ENCODE measurements at places on chromosomes 1 and 21.

GRCh38 chr1:155974208-155975115 lies 3.9 kb downstream of the ARHGEF2 start:
- no peak for DNase-seq

- DNase-seq = no peak
Measured at GRCh38 chr1:209406168-209406567, 177.3 kb upstream of the CAMK1G start.

DNA sequence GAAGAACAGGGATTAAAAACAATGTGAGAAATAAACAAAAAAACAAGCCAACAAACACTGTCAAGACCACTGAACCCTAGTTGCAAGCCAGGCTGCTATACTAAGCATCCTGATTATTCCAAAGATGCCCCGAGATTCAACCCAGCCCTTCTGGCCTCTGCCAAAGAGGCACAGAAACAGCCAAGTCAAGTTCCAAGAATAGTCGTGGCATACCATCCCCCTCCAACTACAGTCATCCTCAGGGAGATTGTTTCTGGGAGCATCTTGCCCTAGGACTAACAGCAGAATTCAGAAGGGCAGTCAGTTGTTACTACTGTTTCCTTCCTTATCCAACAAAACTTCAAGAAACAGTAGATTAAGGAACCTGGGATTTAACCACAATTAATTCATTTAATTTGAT lies 52.3 kb downstream of the ABL2 start:
- no peak for DNase-seq

GRCh38 chr1:230620649-230621323 lies 21.5 kb upstream of the COG2 start:
- DNase-seq = no peak

DNA sequence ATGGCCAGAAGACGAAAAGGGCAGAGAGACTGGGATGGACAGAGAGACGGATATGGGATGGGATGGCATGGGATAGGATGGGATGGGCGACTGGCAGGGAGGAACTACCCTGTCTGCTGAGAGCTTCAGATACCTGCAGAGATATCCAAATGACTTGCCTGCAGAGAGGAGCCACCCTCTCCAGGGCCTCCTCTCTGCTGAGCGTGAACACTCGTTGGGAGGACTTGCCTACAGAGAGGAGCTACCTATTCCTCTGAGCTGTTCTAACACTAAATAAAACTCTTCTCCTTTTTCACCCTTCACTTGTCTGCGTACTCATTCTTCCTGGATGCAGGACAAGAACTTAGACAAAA lies 67.1 kb upstream of the LRRN2 start:
- DNase-seq = no peak

DNA sequence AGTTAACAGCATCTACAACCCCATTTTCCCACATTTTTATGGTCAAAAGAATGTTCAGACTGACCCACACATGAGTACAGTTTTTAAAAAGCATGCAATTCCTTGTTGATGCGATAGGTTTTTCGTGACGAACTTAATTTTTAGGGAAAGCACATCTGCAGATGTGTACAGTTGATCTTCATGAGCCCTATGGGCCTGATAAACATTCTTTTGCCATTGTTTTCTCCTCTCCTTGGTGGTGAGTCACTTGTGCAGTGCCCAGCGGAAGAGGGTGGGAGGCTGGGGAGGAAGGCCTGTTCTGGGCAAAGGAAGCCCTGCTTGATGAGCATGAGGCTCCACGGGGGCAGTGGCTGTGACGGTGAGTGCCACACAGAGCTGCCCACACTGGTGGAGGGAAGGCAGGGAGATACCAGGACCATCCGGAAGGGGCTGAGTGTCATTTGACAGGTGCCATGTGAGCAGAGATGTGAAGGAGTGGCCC lies 5.3 kb downstream of the ARF1 start:
- DNase-seq = peak; percentile 46

GRCh38 chr21:25929856-25930520 lies 195.2 kb downstream of the GABPA start:
- DNase-seq = no peak

- DNase-seq = no peak
Measured at GRCh38 chr1:72170246-72170645, 112.1 kb downstream of the NEGR1 start.

DNA sequence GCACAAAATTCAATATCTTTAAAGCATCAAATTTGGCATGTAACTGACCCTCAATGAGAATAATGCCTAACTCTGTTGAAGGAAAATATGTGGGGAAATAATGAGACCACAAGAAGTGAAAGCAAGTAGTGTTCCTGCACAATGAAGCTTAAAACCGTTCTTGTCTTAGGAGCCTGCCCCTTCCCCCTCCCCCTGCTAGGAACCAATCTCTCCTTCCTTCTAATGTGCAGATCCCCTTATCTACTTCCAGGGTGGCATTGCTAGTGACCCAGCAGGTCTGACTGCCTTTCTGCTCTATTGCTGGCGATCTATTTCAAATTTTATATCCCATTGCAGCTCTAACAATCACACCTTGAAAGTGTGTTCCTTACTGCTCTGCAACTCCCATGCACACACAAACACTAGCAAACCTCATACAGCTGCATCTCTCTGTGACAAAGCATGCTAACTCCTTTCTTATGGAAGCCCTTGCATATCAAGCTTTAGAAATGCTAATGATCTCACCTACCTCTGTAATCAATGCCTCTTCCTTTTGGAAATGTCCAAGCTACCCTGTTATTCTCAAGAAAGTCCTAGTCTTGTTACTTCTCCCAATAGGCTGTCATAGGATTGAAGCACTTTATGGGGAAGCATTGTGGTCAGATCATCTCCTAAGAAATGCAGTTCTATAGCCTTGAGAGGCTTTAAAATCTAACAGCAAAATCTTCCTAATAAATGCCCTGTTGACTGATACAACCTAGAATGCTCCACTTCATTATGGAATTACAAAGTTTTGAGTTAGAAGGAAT lies 26.5 kb downstream of the BCL9 start:
- no peak for DNase-seq

- DNase-seq = no peak
Measured at GRCh38 chr1:229316166-229316565, 26.7 kb downstream of the CCSAP start.

- DNase-seq = no peak
Measured at GRCh38 chr1:106439475-106439874, 617.0 kb upstream of the PRMT6 start.

- peak; percentile 57 for DNase-seq
Measured at GRCh38 chr1:21534674-21535378, 25.6 kb downstream of the ALPL start.

DNA sequence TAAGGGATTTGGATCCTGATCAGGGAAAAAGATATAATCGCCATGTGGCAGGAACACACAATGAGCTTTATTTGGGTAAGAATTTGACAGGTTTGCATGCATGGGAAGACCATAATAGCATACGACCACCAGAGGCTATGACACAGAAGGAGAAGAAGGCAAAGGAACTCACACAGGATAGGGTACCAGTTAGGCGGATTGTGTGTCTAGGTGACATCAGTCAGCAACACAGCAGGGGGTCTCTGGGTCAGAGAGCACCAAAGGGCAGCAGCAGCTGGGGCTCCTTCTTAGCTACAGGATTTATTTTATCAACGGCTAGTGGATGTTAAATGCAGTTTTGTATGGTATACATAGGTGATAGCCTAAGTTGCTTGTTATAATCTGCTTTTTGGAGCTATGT lies 551.3 kb downstream of the KCNT2 start:
- DNase-seq = no peak

GRCh38 chr1:38038861-38039260 lies 7.7 kb downstream of the POU3F1 start:
- no peak for DNase-seq

- peak; percentile 21 for DNase-seq
Measured at GRCh38 chr1:231861541-231862481, 235.2 kb downstream of the DISC1 start.

DNA sequence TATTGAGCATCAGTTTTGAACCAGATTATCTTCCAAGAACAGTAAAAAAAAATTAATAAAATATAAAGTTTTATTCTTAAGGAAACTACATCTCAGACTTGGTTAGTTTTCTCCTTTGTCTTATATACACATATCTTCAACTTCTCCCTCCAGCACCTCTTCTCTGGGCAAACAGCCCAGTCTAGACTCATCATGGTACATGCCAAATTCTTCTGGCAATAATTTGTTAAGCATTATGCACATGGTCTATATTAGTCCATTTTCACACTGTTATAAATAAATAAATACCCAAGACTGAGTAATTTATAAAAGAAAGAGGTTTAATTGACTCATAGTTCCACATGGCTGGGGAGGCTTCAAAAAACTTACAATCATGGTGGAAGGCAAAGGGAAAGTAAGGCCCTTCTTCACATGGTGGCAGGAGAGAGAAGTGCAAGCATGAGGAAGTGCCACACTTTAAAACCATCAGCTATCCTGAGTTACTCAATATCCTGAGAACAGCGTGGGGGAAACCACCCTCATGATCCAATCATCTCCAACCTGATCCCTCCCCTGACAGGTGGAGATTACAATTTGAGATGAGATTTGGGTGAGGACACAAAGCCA lies 108.7 kb upstream of the RNPC3 start:
- peak; percentile 49 for DNase-seq

- DNase-seq = no peak
Measured at GRCh38 chr1:213284626-213285025, 233.6 kb downstream of the RPS6KC1 start.

- DNase-seq = no peak
Measured at GRCh38 chr1:116502671-116503314, 68.0 kb downstream of the CD58 start.

DNA sequence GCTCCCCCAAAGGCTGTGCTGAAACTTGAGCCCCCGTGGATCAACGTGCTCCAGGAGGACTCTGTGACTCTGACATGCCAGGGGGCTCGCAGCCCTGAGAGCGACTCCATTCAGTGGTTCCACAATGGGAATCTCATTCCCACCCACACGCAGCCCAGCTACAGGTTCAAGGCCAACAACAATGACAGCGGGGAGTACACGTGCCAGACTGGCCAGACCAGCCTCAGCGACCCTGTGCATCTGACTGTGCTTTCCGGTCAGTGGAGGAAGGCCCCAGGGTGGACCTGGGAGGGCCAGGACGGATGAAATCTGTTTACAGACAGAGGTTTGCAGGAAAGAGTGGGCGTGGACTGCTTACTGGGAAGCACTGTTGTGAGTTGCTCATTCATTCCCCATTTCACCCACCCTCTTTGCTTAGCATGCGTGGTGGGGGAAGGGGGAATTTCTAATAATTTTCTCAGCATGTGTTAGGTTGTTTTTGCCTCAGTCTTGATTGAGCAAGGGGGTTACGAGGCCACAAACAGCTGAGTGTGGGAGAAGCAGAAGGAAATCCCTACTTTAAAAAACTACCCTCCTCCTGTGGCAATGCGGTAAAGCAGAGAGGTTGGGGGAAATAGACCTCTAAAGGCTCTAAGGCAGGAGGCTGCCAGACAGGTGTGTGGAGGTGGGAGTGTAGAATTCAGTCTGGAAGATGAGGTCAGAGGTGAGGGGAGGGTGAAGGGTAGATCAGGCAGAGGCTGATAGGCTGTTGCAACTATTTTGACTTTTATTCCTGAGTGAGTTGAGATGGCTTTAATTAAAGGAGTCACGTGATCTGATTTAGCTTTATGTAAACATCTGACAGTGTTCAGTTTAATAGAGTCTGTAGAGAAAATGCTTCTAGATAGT lies 1.3 kb downstream of the FCGR2A start:
- DNase-seq = peak; percentile 87

DNA sequence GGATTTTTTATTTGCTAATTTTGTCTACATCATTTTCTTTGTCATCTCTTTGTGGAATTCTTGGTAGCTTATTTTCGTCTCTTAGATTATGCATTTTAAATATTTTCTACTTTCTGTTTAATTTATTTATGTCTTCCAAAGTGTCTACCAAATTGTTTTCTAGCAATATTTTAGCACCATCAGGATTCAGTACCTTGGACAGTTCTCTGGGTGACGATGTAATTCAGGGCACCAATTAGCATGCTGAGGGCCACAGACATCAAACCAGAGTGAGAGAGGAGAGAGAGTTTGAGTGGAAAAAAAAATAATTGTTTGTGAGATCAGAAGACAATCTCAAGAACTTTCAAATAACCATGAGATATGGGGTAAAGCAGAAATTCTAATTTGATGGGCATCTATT lies 169.8 kb upstream of the CXADR start:
- peak; percentile 28 for DNase-seq

DNA sequence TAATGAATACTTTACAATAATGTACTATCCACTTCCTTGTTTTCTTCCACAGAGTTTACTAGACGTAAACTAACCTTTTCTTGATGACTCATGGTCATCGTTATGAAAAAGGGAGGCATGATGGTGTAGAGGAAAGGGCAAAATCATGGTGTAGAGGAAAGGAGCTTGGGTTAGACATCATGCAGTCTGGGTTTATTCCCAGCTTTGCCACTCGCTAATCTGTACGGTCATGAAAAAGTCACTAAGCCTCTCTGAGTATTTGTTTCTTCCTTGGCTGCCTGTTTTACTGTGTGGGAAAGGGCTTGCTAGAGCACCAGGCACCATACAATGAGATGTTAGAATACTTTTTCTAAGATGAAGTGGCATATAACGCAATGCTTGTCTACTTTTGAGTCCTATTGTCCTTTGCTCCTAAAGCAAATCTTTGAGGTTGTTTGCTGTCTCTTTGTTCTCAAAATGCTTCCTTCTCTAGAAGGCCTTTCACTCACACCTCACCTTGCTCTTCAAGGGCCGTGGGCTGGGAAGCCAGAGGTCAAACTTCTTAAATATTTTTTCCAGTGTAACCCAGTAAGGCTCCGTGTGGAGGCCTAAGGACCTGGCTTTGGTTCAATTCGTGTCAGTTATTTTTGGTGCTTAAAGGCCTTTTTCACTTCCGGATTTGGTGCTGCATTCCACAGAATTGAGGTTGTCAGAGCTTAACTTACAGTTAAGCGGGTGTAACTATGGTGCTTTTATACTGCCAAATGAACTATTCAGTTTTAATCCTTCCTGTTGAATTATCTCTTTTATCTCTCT lies 9.9 kb upstream of the ETV3 start:
- peak; percentile 90 for DNase-seq

- no peak for DNase-seq
Measured at GRCh38 chr21:45457161-45457831, 52.3 kb downstream of the COL18A1 start.

GRCh38 chr1:234140388-234140787 lies 232.9 kb upstream of the COA6 start:
- no peak for DNase-seq

- DNase-seq = no peak
Measured at GRCh38 chr1:57788313-57788712, 364.5 kb upstream of the DAB1 start.

- DNase-seq = peak; percentile 26
Measured at GRCh38 chr1:45686015-45686287, 382 bp downstream of the GPBP1L1 start.

- DNase-seq = no peak
Measured at GRCh38 chr1:82823876-82824275, 1023.1 kb downstream of the ADGRL2 start.

GRCh38 chr1:53725238-53725689 lies 13.7 kb downstream of the GLIS1 start:
- no peak for DNase-seq

GRCh38 chr21:26593800-26594199 lies 20.7 kb upstream of the CYYR1 start:
- no peak for DNase-seq

DNA sequence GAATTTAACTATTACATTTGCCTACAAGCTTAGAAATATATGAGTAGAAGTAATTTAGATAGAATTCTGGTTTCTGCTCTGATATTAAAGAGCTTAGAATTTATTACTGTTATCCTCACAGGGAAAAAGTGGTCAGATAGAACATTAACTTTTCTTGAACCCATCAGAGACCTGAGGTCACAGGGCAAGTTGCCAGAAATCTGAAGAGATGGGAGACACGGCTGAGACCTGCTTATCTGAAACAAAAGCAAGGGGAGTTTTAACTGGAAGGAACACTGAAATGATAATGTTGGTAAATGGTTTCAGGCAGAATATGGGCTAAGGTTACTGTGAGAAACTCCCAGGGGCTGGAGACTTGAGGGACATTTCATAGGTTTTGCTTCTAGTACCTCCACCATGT lies 28.0 kb upstream of the USP25 start:
- no peak for DNase-seq
